ENCODE measurements at places on chromosomes 16 and 17. TPM values are rescaled to one million over a fixed set of nuclear protein-coding genes. Genes with fewer than 3 reads are reported as not detected.

Gene MPP2
- total RNA-seq, result 12.9 TPM

DNA sequence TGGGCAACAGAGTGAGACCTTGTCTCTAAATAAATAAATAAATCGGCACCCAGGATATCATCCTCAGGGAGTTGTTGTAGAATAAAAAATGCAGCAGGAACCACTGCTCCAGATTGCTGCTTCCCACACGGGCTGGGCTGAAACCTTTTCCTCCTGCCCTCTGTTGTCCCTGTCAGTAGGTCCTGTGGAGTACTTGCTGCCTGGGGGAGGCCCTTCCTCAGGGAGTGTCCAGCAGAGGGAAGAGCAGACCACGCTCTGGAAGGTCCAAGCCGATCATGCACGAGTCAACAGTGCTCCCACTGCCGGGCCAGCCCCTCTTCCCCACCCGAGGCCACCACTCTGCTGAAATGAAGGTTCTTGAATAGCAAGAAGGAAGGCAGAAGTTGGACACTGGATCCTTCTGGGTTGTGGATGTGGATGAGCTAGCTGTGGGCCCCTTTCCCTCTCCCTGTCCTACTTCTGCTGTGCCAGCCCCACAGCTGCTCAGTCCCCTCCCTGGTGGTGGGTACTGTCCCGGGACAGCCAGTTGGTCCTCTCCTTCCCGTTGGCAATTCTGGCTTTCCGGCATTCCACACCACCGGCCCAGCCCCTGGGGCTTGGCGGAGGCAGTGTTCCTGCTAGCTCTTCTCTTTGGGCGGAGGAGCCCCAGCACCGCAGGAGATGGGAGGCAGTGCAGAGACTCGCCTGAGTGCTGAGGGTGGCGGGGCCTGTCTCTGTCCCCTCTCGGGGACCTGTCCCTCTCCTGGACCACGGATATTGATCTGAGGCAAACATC, 10.8 kb downstream of the CDK5R1 start:
- H3K27ac ChIP-seq, result no peak overlapping the region
- DNase-seq, result no peak

GRCh38 chr17:77432742-77433141, 292.0 kb downstream of the SEC14L1 start:
- H3K27ac ChIP-seq, result peak overlapping the region; percentile 97
- H3K36me3 ChIP-seq, result no peaks in the 10 kb centered on the region
- H3K4me3 ChIP-seq, result no peak overlapping the region

- DNase-seq, result no peak
- no peaks in the 10 kb centered on the region for H3K27me3 ChIP-seq
- H3K4me3 ChIP-seq, result peak within 1 kb of the TSS; percentile 33
- H3K36me3 ChIP-seq, result no peaks in the 10 kb centered on the region
- H3K4me1 ChIP-seq, result no peaks in the 10 kb centered on the region
- H3K27ac ChIP-seq, result no peak within 1 kb of the TSS
These were observed at the start of gene VAT1L for GRCh38 chr16:77788181-77789084. VAT1L (plus strand) TSS chr16:77788564; CDS start chr16:77788683, 119 bp downstream.

Gene WSB1
- total RNA-seq, result 359 TPM

GRCh38 chr17:15469260-15469659, 1.8 kb upstream of the CDRT4 start:
- no peaks in the 10 kb centered on the region for H3K27me3 ChIP-seq
- no peaks in the 10 kb centered on the region for H3K4me1 ChIP-seq
- DNase-seq, result no peak
- H3K27ac ChIP-seq, result no peak overlapping the region

DNA sequence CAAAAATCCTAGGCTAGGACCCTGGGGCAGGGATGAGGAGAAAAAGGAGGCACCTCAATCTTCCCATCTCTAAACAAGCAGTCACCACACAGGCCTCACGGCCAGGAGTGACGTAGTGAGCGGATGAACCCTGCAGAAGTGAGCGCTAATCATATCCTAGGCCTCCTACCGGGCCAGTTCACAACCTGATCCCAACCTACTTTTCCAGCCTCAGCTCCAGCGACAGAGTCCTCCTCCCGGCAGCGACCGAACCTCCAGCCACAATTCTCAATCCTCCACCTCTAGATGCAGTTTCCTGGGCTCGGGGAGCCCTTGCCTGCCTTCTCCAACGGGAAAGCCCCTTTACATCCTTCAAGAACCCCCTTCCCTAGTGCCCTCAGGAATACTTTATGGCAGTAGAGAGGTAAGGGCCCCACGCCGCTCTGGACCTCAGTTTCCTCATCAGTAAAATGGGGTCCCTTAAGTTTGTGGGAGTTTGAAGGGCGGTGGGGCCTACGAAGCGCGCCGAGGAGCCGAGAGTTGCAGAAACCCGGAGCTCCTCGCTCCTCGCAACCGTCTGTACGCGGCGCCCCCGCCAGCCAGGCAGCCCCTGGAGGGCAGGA, 1.4 kb downstream of the ZNF668 start:
- peak overlapping the region; percentile 67 for H3K4me3 ChIP-seq
- no peaks in the 10 kb centered on the region for H3K36me3 ChIP-seq
- H3K27me3 ChIP-seq, result no peaks in the 10 kb centered on the region
- DNase-seq, result no peak
- peak overlapping the region; percentile 92 for H3K27ac ChIP-seq

Gene CACNA1H
- 6.8 TPM for total RNA-seq

GRCh38 chr17:74840989-74841666, 18.6 kb downstream of the GRIN2C start:
- no peaks in the 10 kb centered on the region for H3K4me1 ChIP-seq
- H3K27ac ChIP-seq, result peak overlapping the region; percentile 47
- peak; percentile 54 for DNase-seq
- no peak overlapping the region for H3K4me3 ChIP-seq

Gene GINS2
- total RNA-seq, result not detected

Gene SLC38A8
- total RNA-seq, result 1.3 TPM

GRCh38 chr16:13332713-13333255, 431.4 kb downstream of the SHISA9 start:
- no peaks in the 10 kb centered on the region for H3K36me3 ChIP-seq
- no peak overlapping the region for H3K27ac ChIP-seq
- H3K4me1 ChIP-seq, result no peaks in the 10 kb centered on the region
- DNase-seq, result no peak

DNA sequence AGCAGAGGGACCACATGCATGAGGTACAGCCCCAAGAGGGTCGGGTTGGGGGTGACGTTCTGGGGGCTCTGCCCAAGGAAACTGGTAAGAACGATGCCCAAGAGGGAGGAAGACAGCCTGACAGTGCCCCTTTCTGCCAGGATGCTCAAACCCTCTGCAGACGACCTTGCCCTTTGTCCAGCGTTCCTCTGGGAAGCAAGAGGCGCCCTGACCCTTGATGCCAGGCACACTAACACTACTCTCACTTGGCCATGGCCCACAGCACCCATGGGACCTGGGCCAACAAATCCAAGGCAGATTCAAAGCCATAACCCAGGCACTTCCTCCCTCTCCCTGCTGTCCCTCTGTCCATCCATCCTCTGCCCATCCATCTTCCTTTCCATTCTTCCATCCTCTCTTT, 20.4 kb downstream of the TK2 start:
- H3K27ac ChIP-seq, result no peak overlapping the region
- DNase-seq, result no peak
- no peak overlapping the region for H3K4me3 ChIP-seq
- no peaks in the 10 kb centered on the region for H3K36me3 ChIP-seq
- H3K4me1 ChIP-seq, result no peaks in the 10 kb centered on the region
- no peaks in the 10 kb centered on the region for H3K27me3 ChIP-seq

Gene CLEC19A
- total RNA-seq, result not detected
